ENCODE measurements at places on chromosomes 11 and 22.

DNA sequence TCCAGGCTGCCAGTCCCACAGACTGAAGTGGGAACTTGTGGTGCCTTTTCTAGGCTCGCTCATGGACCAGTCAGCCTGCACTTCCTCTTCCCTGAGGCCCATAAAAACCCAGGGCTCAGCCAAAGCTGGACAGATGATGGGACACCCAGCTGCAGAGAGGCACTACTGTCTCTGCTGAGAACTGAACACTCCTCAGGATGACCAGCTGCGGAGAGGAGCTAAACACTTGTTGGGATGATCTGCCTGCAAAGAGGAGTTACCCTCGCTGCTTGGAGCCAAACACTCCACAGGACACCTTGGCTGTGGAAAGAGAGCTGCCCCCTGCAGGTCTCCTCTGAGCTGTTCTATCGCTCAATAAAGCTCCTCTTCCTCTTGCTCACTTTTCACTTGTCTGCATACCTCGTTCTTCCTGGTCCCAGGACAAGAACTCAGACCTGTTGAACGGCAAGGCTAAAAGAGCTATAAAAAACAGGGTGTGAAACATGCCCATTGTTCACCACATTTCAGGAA is 465.5 kb downstream of the GUCY1A2 start:
- no peaks in the 10 kb centered on the region for H3K36me3 ChIP-seq
- H3K4me1 ChIP-seq: no peaks in the 10 kb centered on the region
- no peaks in the 10 kb centered on the region for H3K27me3 ChIP-seq
- DNase-seq: no peak
- H3K27ac ChIP-seq: no peak overlapping the region

- no peak overlapping the region for H3K27ac ChIP-seq
- no peaks in the 10 kb centered on the region for H3K36me3 ChIP-seq
- no peak for DNase-seq
- H3K4me3 ChIP-seq: peak overlapping the region; percentile 91
Observed at GRCh38 chr11:33733980-33734379, 2.2 kb downstream of the CD59 start.

GRCh38 chr11:47587723-47588326 is 1.3 kb downstream of the FAM180B start:
- H3K4me3 ChIP-seq: no peak overlapping the region
- no peak for DNase-seq
- no peaks in the 10 kb centered on the region for H3K27me3 ChIP-seq
- no peak overlapping the region for H3K27ac ChIP-seq

DNA sequence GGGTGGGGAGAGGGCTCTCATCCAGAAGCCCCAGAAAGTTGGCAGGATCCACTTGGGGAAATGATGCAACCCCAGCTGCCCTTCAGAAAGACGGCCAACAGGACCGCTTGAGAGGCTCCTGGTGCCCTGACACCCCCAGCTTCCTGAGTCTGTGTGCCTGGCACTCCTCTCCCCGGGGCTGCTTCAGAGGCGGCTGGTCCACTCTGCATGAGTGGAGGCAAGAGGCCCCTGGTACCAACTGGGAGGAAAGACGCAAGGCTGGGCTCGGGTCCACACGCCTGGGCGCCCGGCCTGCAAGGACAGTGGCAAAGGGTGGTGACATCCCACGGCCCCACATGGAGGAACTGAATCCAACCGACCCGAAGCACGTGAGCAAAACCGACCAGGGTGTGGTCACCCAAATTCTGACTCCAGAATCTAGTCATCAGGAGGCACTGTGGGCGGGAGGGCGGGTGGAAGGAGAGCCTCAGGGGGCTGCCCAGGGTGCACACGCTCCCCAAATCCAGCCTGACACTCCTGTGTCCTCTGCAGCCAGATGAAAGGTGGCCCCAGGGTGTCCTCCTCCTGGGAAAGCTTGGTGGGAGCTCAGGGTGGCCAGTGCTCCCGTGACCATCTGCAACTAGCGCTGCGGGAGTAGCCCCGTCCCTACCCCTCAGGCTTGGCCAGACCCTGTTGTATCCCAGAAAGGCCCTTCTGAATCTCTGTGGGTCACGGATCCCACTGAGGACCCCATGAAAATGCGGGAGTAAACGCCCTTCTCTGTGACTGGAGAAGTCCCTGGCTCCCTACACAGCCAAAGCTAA is 3.7 kb downstream of the RNH1 start:
- peaks cover 3% of the 10 kb centered on the region for H3K36me3 ChIP-seq
- H3K27me3 ChIP-seq: peaks cover 7% of the 10 kb centered on the region
- H3K4me3 ChIP-seq: no peak overlapping the region
- no peak overlapping the region for H3K27ac ChIP-seq
- H3K4me1 ChIP-seq: peaks cover 29% of the 10 kb centered on the region
